Naive thymus-derived CD8-positive, alpha-beta T cell (primary cell): ENCODE measurements at places on chromosomes 3 and 15.

DNA sequence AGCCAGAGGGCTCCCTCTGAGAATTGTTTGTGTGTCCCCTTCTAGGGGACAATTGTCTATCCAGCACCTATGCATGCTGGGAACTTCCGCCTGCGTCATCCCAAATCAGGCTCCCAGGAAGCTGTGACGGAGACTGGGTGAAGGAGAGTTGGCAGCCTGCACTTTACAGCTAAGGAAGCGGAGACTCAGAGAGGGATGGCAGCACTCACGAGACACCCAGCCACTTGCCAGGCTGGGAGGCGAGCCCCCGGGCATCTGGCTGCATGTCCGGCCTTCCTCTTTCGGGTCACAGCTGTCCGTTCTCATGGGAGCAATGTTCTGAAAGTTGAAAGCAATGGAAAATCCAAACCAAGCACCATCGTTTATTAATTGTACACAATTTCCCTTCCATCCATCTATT lies 45.5 kb upstream of the SLC6A11 start:
- no peak for DNase-seq

GRCh38 chr3:47803480-47804025 lies 615 bp downstream of the DHX30 start:
- no peak for DNase-seq

GRCh38 chr3:124654470-124654845 lies 75.8 kb upstream of the UMPS start:
- no peak for DNase-seq

- DNase-seq: no peak
Observed at GRCh38 chr15:100863075-100863795, 16.4 kb upstream of the ALDH1A3 start.

DNA sequence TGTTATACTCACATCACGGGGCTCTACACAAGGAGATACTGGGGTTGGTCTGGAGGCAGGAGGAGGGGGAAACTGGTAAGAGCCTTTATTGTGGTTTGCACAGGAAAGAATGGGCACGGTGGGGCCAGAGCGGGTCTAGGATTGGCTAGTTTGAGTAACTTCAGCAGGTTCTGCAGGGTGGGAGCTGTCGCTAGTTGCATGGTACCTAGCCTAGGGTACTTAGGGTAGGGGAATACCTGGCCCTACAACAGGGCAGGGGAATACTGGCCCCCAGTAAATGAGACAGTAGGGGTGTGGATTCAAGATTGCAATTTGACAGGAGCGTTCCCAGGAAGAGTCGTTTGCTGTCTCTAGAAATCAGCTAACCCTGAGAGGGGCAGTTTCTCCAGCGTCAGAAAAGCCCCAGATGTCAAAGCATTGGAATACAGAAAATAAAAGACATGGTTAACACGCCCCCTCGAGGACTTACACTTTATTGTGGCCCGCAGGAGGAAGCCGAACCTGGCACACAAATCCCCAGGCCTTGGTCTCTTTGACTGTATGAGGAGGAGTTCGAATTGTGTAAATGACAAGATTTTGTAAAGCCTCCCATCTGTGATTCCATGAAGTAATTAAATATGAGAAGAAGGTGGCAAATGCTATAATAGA lies 32.0 kb downstream of the ST8SIA2 start:
- no peak for DNase-seq

GRCh38 chr15:42354824-42355223 lies 4.5 kb upstream of the CAPN3 start:
- no peak for DNase-seq

DNA sequence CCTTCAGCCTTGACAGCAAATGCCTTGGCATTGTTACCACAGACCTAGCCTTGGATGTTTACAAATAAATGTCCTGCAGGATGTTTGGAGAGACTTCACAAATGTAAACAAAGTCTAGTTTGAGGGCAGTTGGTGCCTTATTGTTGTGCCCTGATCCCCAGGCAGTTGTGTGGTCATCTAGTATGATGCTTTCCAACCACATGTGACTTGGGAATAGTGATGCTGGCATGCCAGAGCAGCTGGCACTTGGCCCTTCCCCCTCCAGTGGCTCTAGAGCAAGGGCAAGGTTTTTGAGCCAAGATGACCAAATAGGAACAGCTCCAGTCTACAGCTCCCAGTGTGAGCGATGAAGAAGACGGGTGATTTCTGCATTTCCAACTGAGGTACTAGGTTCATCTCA lies 258.2 kb downstream of the ADAMTS17 start:
- no peak for DNase-seq

DNA sequence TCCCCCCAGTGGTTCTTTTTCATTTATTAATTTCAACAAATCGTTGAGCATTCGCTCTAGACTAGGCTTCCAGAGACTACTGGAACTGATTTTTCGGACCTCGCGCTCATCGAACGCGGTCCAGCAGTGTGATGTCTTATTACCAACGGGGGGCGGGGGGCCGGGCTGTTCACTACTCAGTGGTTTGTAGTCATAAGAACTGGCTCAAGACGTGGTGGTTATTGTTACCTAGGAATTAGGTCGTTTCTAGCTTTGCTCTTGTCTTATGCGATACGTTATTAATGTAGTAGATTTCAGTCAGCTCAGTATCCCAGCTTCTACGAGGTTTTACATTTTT lies 858 bp downstream of the RBM5 start:
- DNase-seq: no peak

GRCh38 chr3:139230391-139230790 lies 113.4 kb upstream of the MRPS22 start:
- DNase-seq: no peak

DNA sequence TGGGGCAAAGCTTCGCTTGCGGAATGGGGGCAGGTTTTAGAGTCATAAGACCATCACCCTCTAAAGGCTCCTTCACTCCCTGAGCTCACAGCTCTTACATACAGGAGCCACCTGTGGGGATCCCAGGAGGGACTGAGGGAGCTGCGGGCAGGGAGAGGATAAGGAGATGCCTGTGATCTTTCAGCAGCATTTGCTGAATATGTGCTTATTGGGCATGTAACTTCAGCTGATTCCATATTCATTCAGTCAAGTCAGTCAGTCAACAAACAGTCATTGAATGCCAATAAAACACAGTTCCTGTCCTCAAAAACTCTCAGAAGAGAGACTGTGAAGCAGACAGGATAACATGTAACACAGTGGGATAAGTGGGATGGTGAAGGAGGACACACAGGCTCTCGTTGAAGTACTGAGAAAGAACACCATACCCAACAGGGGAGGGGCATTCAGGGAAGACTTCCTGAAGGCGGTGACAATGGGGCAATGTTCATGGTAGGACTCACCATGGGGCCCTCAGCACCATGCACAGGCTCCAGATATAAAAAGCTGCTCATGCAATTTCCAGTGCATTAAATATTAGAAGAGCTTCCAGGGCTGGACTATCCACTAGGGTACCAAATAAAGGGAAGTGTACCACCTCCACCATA lies 240.9 kb downstream of the UACA start:
- no peak for DNase-seq

DNA sequence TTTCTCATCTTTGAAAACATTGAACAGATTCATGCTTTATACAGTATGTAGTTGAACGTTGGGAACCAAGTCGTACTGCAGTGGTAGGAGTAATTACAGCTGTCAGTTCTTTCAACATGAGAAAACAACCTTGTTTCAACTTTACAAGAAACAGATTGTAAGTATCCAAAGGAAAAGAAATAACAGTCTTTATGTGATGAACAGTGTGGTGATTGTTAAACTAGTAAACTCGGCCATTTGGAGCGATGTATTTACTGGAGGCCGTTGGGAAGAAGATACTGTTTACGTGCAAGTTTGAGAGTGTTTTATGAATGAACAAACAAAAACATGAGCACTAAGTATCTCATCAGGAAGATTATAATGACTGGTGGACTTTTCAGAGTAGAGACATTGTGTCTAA lies 48.4 kb downstream of the EPHA3 start:
- no peak for DNase-seq

GRCh38 chr3:126925411-126926171 lies 57.3 kb upstream of the PLXNA1 start:
- no peak for DNase-seq

DNA sequence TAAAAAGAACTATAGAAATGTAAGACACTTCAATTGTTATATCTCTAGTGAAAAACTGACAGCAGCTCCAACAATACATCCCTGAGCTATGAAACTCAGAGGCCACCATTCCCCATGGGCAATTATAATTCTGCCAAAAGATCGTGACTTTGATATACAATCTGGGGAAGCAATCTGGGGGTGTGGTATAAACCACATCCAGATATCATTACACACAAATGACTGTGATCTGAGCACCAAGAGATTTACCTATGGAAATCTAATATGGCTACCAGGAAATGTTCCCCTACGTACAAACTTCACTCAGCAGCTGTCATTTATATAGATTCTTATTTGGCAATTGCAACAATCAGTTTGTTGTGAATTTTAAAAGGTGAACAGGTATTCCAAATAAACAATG lies 110.3 kb downstream of the FRMD5 start:
- DNase-seq: no peak

DNA sequence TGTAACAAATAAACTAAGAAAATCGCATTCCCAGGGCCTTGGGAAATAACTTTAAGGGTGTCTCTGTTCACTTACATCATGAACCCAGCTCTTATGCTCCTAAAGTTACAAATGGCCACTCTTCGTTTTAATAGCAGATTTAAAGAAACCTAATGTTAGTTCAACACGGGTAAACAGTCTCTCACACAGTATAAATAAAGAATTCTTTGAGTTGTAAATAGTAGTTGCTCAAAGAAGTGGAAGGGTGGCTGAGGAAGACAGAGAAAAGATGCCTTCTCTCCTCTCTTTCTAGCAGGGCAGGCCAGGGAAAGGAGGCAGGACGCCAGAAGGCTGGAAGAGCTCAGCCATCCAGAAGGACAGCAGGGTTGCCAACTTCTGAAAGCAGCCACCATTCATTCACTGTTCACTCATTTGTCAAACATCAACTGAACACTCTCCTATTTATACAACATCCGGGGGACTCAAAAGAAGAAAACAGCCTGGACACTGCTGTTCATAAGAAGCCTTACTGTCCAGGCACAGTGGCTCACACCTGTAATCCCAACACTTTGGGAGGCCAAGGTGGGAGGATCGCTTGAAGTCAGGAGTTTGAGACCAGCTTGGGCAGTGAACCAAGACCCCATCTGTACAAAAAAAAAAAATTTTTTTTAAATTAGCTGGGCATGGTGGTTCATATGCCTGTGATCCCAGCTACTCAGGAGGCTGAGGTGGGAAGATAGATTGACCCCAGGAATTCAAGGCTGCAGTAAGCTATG lies 47.3 kb downstream of the WWTR1 start:
- DNase-seq: no peak

DNA sequence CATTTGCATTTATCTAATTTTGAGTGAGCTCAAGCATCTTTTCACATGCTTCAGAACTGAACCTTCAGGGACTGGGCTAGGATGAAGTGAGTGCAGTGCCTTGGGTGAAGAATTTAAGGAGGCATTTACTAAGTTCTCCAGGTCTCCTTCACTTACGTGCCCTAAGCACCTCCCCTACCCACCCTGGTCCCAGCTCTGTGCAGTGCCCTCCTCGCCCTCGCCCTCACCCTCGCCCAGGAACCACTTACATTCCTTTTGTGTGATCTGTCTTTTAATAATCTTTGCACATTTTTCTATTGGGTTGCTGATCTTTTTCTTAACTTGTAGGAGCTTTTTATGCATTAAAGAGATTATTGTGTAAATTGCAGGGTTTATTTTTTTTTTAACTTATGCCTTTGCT lies 322.6 kb downstream of the THSD4 start:
- no peak for DNase-seq

DNA sequence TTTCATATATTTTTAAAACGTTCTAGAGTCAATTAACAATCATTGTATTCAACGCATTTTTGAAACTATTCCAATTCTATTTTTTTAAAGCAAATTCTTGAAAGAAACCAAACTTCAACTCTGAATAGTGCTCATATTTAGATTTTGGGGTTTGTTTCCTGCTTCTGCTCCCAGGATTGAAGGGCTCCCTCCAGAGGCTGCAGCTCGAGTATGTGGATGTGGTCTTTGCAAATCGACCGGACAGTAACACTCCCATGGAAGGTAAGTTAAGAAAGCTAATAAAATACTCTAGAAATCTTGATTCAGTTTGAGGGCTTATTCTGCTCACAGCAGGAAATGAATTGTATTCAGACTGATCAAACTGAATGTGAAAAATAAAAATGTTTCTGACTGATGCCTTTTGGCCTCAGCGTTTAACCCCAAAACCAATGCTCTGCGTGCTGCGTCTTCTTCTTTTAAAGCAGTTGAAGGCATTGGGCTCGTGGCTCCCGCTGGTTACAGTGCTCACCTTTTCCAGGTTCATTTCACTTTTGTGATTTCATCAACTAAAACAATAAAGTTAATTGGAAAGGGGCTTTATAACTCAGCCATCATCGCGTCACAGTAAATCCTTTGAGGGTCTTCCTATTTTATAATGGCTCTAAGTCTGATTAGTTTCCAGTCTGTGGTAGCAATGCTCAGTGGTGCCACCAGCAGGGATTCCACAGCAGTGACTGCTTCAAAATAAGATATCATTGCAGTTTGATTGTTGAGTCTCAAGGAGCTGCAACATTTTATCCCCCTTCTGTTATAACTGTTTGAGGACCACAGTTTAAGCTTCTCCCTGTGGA lies 80.1 kb downstream of the SSR3 start:
- DNase-seq: no peak

GRCh38 chr15:51801391-51801835 lies 28.0 kb upstream of the TMOD3 start:
- no peak for DNase-seq

GRCh38 chr3:42711491-42712343 lies 9.1 kb upstream of the HHATL start:
- DNase-seq: no peak

DNA sequence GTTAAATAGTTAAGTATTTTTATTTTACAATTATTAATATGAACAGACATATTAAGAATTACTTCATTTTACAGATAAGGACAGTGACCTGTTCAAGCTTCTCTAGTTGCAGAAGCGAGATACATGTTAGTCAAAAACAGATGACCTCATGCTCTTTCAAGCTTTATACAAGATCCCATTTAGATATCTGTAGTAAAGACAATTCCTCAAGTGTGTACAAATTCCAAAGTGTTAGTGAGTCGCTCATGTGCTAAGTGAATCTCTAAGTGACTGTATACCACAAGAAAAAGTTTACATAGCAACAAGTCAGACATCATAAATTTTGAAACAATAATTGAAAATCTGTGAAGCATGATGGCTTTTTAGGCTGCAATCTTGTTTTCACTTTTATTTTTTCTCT lies 293.8 kb downstream of the ROBO1 start:
- DNase-seq: no peak

DNA sequence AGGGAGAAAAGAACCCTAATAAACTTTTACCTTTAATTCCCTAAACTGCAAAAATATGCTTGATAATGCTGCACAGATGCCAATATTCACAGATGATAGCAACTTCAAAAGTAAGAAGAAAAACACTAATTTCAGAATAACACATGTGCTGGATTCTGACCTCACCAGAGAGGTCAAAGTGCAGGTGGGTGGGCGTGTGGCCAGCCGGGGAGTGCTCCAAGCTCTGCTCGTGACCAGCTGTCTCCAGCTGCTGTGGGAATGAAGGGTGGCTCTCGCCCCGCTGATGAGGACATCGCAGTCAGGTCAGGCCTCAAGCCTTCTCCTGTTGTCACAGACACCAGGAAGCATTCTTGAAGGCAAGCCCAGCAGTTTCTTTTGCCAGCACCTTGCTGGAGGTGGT lies 57.1 kb downstream of the ADAMTS17 start:
- DNase-seq: no peak
